ENCODE measurements at places on chromosomes 1 and 21.

DNA sequence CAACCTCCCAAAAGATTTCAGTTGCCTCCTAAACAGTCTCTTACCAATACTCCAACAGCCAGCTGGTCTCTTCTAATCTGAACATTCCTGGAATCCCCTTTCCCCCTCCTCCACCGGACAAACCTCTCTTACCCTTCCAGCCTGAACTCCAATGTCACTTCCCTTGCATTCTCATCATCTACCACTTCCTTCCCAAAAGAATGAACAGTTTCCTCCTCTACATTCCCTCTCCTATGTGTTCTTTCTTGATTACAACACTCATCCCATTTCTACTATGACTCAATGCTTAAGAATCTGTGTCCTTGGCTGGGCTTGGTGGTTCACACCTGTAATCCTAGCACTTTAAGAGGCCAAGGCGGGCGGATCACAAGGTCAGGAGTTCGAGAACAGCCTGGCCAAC lies 417.1 kb downstream of the SETD4 start:
- no peak for DNase-seq

DNA sequence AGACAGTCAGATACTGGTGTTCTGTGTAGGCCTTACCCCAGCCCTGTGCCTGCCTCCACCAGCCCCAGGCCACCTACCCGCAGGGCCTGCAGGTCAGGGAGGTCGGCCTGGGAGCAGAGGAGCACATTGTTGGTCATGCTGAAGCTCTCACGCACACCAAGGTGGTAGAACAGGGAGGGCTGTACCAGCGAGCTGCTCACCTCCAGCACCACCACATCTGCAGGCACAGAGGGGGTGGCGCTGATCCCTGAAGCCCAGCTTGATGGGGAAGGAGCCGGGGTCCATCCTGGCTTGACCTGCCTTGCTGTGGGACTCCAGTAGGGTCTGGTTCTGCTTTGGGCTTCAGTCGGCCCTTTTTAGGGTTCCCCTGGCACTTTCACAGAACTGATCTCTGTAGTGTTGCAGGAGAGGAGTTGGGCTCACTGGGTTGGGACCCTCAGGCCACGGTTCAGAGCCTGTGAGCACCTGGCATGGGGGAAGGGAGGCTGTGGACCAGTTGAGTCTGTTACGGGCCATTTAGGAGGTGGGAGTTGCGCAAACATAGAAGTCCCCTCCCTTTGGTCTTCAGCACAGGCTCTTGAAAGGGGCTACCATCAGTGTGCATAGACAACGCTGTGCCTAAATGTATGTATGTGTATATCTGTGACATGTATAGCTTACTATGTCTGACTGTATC lies 1.9 kb downstream of the MAP3K6 start:
- no peak for DNase-seq

DNA sequence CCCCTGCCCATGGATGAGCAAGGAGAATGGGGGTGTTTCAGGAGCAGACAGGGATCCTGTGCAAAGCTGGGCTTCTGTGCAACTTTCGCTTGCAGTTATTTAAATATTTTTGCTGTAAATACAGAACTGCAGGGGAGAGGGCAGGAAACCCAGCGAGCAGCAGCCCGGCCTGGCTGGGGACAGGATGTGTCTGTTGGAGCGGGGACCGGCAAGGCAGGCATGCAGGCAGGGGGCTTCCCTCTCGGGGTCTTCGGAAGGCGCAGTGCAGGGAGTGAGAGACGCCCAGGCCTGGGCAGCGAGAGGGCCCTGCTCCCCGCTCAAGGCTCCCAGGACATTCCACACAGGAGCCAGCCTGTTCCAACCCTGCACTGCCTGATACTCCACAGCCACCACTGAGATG lies 1.7 kb upstream of the AIRE start:
- DNase-seq = no peak

DNA sequence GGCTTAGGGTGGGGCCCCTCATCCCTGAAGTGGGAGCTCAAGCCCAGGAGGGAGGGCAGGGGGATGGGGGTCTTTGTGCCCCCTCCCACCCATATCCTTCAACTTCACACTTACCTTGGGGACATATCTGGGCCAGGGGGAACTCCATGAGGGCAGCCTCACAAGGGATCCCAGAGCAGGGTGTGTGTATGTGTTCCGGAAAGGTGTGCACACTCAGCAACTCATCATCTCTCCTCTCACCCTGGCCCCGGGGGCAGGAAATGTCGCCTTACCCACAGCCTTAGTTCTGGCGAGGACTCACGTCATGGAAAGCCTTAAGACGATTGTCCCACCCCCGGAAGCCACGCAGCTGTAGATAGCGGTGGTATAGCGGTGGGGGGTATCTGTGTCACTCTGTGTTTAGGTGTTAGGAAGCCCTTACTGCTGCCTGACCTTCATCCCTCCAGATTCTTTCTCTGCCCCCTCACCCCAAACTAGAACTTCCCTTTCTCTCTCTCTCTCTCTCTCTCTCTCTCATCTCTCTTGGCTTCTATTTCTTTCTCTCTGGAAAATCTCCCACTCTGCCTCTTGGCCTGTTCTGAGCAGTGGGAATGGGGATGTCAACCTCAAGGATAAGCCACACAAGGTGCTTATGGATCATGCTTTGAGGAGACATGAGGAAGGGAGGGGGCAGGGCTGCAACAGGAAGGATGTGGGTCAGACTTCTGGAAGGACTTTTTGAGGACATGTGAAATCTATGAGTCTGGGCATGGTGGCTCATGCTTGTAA lies at the start of gene SH2D2A:
SH2D2A (minus strand) TSS at position 288 of the 768 bp plus-strand sequence; CDS start at position 148, 140 bp downstream.
- peak; percentile 91 for DNase-seq

DNA sequence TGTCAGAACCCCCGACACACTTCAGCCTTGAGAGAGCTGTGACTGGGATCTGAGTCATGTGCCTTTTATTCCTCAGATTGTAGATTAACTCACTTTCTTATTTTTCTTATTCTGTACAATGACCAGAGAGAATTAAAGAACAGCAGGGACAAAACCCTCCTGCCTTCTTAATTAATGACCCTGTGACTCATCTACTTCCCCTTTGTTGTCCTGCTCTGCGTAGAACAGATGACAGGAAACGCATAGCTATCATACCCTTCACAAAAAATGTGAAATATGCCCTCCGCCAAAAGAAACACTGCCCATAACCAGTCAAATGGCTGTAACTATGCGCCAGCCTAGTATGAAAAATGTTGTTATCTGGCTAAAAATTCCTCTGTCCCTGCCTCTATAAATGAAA lies 9.1 kb upstream of the PADI2 start:
- no peak for DNase-seq

GRCh38 chr21:39141502-39141901 lies 41.7 kb downstream of the PSMG1 start:
- DNase-seq = no peak

- no peak for DNase-seq
These were observed 41.2 kb upstream of the ZC3H12A start for GRCh38 chr1:37433171-37433570.

DNA sequence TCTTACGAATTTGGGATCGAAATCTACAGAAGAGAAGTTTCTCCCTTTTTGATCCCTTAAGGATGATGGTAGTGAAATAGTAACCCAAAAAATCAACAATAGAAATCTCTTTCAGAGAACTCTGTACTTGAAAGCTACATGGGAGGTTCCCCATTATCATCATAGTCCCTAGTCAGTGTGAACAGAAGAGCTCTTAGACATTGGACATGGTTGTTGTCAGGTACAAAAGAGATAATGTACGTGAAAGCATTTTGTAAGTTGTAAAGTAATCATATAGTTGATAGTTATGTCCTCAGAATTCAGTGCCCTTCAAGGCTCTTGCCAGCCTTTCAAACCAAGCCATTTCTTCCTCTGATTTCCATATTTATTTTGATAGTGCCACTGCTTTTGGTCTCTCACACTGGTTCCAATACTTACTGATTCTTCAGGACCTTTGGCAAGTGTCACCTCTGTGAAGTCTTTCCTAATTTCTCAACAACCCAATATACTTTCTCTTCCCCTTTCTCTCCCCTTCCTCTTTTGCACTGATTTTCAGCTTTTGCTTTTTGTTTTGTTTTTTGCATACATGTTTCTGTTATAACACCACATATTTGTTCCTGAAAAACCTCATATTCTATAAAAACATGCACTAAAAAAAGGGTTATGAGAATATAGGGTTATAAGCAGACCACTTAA lies 22.4 kb downstream of the VPS45 start:
- no peak for DNase-seq

- DNase-seq = no peak
These were observed 156.5 kb downstream of the HLX start for GRCh38 chr1:221035662-221036153.

DNA sequence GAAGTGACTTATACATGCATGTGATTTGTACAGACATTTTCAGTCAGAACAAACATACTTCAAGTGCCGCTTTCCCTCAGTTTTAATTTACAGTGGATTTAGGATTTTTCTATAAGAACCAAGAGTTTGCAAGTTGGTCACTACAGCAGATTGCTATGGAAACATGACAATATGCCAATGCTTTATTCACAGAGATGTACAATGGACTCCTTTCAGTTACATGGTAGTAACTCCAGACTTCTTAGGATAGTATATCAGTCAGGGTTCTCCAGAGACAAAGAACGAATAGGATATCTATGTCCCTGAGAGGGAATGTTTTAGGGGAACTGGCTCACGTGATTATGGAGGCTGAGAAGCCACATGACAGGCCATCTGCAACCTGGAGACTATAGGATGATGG lies 27.4 kb downstream of the IFI44 start:
- DNase-seq = no peak

DNA sequence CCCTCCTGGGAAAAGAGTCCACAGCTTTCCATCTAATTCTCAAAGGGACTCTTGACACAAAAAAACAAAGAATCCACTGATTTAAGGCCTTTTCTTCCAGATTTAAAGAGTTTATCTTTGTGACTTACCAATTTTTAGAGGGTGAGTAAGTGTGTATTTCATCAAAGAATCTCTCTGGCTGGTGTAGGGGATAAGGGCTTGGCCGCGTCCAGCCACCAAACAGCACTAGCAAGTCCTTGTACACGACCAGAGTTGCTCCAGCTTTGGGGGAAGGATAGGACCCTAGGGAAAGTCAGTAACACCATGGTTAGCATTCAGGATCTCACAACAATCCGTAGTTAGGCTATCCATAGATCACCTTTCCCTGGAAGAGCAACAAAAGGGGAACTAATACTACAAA lies 19.5 kb upstream of the CPLANE2 start:
- DNase-seq = no peak

- DNase-seq = no peak
These were observed 63.1 kb downstream of the C1orf21 start for GRCh38 chr1:184449916-184450315.

DNA sequence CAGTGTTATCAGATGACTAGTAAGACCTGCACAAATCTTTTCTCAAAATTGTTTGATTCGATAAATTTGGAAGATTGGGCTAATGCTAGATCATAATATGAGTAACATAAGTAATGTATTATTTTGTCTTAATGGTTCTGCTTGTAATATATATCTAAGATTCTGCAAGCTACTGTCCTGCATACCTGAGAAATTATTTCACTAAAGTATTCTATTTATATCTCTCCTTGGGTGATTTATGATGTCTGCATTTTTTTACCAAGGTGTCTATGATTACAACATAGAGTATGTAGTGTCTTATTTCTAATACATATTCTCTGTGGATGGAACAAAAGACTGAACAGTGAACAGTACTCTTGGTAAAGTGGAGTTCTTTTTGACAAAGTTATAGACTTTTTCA lies 166.6 kb downstream of the CLEC20A start:
- no peak for DNase-seq

DNA sequence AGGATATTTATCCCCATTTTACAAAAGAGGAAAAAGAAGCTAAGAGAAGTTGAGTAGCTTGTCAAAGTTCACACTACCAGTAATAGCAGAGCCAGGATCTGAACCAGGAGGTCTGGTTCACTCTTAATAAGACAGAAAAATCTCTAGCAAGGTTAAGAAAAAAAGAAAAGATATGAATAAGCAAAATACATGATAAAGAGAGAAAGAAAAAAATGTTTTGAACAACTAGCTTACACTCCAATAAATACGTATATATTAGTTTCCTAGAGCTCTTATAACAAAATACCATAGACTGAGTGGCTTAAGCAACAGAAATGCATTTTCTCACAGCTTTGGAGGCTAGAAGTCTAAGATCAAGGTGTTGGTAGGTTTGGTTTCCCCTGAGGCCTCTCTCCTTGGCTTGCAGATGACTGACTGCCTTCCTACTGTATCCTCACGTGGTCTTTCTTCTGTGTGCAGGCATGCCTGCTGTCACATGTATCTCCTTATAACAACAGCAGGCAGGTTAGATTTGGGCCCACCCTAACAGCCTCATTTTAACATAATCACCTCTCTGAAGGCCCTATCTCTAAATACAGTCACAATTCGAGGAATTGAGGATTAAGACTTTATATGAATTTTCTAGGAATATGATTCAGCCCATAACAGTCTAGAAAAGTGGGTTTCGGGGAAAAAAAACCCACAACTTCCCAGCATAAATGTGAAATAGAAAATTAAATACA lies 60.4 kb downstream of the LEPR start:
- DNase-seq = no peak

GRCh38 chr1:167881069-167881468 lies 32.9 kb downstream of the ADCY10 start:
- no peak for DNase-seq

DNA sequence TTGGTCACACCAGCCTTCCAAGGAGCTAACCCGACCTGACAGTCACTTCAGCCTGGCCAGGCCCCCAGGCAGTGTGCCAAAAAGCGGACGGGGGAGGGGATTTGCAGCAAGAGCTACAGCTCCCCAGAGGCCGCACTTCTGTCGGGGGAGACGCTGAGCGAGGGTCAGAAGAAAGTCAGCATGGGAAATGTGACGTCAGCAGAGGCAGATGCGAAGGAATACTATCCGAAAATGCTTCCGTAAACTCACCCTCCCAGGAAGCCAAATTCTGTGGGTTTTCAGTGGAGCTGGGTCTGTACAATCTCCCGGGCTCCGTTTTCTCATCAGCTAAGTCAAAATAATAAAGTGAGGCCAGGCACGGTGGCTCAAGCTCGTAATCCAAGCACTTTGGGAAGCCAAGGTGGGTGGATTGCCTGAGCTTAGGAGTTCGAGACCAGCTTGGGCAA lies 28.5 kb upstream of the ECE1 start:
- no peak for DNase-seq

DNA sequence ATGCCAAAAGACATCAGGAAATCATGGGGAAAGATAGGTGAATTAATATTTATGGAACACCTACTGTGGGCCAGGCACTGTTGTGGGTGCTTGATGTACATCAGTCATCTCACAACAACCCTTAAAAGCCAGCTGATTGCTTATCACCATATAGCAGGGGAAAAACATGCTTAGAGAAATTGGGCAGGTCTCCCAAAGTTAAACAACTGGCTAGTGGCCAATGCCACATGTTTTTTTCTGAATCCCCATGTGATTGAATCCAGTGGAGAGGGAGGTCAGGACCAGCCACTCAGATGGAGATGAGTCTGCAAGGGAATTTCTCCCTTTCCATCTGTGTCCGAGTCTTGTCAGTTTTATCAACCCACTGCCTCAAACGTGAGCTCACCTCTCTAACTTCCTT lies 33.5 kb downstream of the UTP25 start:
- no peak for DNase-seq

GRCh38 chr1:30900931-30901560 lies 7.5 kb downstream of the SDC3 start:
- DNase-seq = no peak

- no peak for DNase-seq
These were observed 112.5 kb upstream of the NBPF11 start for GRCh38 chr1:148264374-148265276.
